SJSA1 (cell line): ENCODE measurements at places on chromosomes 7 and 10.

DNA sequence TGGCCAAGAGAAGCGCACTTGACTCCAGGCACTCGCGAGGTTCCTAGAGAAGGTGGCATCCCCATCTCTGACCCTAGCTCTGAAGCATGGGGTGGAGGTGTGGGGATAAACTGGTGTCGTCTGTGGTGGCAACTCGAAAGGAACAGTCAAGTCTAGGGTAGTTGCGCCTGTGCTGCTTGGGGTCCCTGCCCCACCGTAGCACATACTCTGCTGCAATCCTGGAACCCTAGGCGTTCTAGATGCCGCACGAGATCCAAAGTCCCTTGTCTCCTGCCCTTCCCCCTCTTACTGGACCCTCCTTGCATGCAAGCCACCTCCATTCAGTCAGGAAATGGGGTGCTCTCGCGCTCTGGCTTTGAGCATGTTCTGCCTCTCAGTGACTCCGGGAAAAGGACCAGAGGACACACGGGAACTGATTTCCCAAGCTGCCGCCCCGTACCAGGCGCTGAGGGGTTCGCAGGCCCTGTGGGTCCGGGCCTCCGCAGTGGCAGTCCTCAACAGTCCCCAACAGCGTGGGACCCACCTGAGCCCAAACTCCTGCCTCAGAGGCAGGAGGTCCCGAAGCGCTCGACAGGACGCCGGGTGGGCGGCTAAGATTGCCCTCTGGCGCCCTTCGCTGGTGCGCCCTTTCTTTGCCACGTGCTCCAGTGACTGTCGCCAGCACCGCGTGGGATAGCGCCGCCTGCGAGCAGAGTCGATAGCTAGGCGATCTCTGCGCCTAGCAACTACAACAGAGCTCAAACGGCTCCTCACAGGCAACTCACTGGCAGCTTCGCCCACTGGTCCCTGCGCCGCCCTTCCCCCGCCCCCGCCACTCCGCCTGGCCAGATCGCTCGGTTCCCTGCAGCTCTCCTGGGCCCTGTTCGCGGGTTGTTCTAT is 452.0 kb downstream of the REEP3 start:
- DNase-seq, result no peak

DNA sequence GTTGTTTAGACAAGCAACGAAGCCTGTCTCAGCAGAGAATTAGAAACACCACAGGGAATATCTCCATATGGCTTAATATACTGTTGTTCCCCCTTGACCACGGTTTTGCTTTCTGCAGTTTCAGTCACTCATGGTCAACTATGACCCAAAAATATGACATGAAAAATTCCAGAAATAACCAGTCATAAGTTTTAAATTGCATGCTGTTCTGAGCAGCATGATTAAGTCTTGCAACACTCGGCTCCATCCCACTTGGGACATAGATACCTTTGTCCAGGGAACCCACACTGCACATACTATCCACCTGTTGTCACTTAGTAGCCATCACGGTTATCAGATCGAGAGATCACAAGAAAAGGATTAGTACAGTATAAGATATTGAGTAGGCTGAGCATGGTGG is 60.7 kb upstream of the FOXK1 start:
- DNase-seq, result no peak

DNA sequence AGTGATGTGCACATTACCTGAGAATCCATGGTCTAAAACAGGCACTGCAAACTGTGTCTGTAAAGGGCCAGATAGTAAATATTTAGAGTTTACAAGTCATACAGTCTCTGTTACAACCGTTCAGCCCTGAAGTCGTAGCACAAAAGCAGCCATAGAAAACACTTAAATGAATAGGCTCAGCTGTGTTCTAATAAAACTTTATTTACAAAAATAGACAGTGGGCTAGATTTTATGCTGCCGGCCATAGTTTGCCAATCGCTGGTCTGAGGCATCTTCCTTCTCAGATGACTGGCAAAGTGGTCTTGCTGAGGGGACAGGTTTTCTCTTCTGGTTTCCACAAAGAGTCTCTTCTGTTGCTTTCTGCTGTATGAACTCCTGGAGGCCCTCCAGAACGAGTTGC is 121.7 kb downstream of the EMX2 start:
- DNase-seq, result no peak

DNA sequence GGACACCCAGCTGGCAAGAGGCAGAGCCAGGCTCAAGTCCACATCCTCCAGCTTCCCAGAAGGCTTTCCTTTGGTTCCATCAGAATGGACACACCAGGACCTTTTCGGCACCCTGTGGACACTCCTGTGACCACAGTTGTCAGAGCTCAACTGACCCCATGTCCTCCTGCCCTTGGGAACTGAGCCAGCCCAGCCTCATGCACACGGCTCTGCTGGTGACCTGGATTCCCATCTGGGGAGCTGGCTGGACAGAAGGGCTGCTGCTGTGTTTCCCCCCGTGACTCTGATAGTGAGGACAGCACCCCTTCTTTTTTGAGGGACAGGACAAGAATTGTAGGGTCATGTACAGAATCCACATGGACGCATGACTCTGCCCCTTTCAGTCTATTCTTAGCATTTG is 289.2 kb downstream of the WDR37 start:
- no peak for DNase-seq

DNA sequence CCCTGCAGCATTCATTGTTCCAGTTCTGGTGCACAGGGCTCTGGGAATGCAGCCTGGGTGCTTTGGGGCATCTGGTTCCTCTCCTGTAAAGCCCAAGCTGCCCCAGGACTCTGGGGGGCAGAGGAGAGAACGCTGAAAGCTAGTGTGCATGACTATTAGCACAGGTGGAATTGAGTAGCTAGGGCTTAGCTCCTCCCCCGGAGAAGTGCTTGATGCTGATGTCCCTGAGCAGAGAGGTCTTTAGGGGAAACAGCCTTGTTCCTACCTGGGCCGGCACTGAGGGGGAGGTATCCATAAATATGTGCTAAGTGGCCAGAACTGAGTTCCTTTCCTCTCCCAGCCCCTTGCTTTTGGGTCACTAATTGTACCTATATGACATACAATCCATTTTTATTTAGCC is 3.9 kb downstream of the ADCY1 start:
- no peak for DNase-seq

DNA sequence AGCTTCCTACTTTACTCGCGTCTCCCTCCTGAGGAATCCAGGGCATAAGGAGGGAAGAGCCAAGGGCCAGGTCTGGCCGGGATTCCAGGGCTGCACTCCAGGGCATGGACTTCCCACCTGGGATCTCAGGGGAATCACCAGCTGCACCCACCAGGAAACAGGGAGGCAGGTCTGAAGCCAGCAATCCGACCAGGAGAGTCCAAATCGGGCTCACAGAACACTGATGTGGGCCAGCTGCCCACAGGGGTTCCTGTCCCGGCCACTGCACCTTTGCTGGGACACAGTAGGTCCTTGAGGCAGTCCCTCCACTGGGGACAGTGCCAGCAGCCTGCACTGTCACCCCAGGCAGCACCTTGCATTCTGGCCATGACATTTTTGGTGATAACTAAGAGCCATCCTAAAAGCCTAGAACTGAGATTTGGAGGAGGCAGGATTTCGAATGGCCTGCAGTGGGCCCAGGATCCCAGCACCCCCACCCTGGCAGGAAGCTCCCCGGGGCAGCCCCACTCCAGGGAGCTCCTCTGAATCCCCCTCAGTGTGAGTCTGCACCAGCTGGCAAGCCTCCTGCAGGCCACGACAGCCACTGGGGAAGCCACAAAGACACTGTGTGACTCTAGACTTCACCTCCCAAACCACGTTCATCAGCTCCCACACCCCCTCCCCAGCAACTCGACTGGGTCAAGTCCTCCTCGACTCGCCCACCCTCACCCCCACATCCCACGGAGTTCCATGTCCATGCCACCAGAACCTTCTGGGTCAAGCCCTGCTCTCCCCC is 71.5 kb upstream of the PPP2R2D start:
- no peak for DNase-seq

DNA sequence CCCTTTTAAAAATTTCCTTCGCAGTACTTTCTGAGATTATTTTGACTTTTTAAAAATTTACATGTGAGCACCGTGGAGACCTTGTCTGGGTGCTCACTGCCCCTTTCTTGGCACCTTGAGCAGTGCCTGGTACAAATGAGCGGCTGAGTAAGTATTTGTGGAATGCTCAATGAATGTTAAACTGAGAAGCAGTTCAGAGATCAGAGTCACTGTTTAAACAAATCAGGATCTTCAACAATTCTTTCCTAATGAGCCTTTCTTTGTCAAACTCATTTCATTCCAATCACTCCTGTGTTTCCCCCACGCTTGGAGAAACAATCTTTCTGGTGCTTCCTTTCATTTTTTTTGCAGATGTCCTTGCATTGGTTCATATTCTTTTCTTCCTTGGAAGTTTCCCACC is 611.3 kb upstream of the GALNT17 start:
- no peak for DNase-seq

DNA sequence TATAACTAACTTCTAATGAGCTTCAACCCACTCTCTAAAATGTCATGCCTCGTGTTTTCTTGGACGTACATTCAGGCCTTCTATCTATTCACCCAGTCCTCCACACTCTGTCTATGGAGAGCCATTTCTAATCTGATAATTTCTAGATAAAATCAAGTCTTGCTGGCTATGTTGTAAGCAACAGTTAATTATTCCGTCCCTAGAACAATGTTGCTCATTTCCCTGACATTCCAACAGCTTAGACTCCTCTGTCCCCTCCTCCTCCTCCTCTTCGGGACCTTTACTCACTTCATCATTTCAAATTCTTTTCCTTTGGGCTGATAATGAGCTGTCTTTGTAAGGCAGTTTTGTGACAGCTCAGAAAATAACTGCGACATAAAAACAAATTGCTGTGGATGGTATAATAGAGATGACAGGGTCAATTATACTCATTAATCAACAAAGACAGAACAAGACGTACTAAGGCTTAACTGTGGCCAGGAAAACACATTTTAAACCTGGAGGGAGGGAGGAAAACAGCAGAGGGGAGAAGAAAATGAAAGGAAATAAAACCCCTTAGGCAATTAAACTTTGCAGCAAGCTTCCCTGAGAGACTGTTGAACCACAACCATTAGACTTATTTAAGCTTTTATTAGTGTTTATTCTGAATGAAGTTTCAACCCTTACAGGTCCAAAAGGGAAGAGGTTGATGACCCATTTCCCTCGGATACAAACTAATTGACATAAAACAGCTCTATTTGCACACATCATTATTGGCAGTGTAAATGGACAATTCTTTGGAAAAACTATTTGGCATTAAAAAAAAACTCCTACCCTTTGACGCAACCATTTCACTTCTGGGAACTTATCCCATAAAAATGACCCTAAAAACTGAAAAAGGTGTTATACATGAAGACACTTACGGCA is 179.1 kb downstream of the SFMBT2 start:
- DNase-seq, result no peak

DNA sequence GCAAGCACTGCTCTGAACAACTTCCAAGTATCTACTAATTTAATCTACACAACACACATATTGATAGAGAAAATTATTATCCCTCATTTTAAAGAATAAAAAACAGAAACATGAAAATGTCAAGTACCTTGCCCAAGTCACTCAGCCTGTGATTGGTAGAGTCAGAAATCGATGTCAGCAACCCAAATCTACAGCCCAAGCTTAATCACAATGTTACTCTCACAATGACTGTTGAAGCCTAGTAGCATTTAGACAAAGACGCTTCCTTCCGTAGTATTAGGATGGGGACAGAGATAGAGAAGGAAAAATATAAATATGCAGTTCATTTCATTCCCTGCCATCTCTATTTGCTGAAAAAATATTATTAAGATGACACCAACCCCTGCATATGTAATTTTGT is 242.5 kb downstream of the ELMO1 start:
- no peak for DNase-seq

DNA sequence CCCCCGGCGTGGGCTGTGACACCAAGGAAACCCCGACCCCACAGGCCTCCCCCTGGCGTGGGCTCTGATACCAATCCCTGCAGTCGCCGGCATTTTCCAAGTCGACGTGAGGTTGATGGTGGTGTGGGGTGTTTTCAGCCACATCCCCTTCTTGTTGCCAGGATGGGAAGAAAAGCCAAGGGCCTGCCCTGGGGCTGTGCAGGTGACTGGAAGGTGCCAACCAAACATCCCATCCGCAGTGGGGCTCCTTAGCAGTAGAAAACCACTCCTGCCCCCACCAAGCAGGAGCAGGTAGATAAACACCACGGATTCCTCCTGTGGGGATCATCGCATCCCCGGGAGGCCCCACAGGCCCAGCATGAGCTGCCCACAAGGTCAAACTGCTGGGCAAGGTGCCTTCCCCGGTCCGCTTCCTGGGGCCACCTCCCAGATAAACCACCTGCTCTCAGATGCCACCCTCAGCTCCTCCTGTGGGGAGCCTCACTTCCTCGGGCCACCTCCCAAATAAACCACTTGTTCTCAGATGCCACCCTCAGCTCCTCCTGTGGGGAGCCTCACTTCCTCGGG is 88.5 kb upstream of the DIP2C start:
- no peak for DNase-seq
